Stimulated activated CD8-positive, alpha-beta memory T cell treated with anti-CD3 and anti-CD28 coated beads, Interleukin-15, amount 100 ng/mL, for 48 hours (primary cell): ENCODE measurements at places on chromosomes 1 and 21.

- DNase-seq, result no peak
Observed at GRCh38 chr1:186899977-186900376, 71.2 kb downstream of the PLA2G4A start.

DNA sequence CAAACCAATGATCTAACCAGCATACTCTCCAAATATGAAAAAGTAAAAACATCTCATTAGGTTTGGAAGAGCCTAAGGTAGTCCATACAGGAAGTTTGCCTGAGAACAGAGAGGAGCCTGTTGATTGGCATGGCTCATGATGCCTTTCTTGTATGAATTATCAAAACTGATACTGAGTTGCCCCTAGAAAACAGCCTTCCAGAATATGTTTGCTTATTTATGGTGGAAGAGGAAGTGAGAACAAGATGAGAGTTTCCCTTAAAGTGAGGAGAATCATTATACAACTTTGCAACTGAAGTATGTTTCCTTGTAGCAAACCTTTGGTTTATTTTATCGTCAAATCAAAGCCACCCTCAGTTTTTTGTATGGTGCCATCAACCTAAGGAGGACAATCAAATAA, 23.8 kb upstream of the KIAA1614 start:
- no peak for DNase-seq

GRCh38 chr1:247434005-247434404, 18.0 kb downstream of the NLRP3 start:
- no peak for DNase-seq

DNA sequence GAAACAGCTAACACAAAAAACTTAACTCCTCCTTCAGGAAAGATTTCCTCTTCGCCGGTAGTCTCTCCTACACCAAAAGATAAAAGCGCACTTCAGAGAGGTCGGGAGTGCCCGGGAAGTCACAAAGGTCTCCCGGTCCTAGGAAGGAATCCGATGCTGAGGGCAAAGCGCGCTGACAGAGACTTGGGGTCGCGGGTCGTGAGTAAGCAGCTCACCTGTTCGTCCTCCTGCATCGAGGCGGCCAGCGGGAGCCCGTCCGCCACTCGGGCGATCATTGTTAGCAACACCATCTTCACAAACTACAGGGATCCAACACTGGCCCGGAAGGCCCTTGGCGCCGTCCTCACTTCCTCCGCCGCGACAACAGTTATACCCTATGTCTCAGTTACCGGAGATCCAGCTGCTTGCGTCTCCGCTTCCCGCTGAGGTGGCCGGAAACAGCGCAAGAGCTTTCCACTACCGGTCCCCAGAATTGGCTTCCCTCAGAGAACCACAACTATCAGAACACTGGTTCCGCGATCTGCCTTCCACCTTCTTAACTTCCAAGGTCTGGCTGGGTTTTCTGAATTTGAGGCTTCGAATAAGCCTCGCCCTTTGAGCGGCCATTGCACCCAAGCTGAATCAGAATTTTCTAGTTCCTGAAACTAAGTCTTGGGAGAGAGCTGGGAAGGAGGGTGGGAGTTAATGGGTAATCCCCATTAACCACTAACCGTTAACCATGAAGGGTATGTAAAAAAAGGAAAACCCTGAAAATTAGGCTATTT, at the start of gene SEC22B:
Gene SEC22B (minus strand): TSS at position 429 of the 764 bp plus-strand sequence. CDS start 139 bp downstream, at position 290.
- peak; percentile 74 for DNase-seq
